ENCODE measurements at places on chromosomes 6 and 20.

GRCh38 chr6:44001318-44002066, 125.8 kb downstream of the MRPL14 start:
- peak; percentile 52 for DNase-seq

- DNase-seq: no peak
These were observed 10.3 kb upstream of the R3HDML start for GRCh38 chr20:44326391-44327159.

- no peak for DNase-seq
These were observed 92.9 kb downstream of the PLEKHG1 start for GRCh38 chr6:150692604-150693003.

GRCh38 chr6:2976060-2976459, 4.7 kb upstream of the SERPINB6 start:
- no peak for DNase-seq

GRCh38 chr6:157346373-157346772, 23.1 kb upstream of the TMEM242 start:
- no peak for DNase-seq

DNA sequence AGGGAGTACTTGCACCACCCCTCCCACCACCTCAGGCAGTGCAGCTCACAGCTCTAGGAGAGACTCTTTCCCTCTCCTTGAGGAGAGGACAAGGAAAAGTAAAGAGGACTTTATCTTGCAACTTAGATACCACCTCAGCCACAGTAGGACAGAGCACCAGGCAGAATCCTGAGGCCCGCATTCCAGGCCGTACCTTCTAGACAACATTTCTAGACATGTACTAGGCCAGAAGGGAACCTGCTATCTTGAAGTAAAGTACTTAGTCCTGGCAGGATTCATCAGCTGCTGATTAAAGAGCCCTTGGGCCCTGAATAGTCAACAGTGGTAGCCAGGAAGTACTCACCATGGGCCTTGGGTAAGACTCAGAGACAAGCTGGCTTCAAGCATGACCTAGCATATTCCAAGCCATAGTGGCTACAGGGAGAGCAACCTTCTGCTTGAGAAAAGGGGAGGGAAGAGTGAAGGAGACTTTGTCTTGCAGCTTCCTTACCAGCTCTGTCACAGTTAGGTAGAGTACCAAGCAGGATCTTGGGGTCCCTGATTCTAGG, 384.4 kb upstream of the RNF217 start:
- DNase-seq: no peak

- no peak for DNase-seq
These were observed 128.2 kb upstream of the AFDN start for GRCh38 chr6:167698540-167698939.
